ENCODE measurements at places on chromosomes 5 and 9. TPM values are rescaled to one million over a fixed set of nuclear protein-coding genes. Genes with fewer than 3 reads are reported as not detected.

ITGA2 gene
- total RNA-seq: 8.2 TPM

PDE8B gene
- total RNA-seq: not detected

NEUROG1 gene
- not detected for total RNA-seq

SPRY4 gene
- total RNA-seq: 2.6 TPM

TPRN gene
- 1.5 TPM for total RNA-seq

ARSI gene
- 2.3 TPM for total RNA-seq

TRAF1 gene
- 1.6 TPM for total RNA-seq

EQTN gene
- not detected for total RNA-seq

IFNE gene
- total RNA-seq: 4.4 TPM

KLF4 gene
- 4.4 TPM for total RNA-seq

PCDHGA4 gene
- 3.2 TPM for total RNA-seq

OR1L1 gene
- not detected for total RNA-seq

SPATA31E1 gene
- not detected for total RNA-seq

SLCO6A1 gene
- not detected for total RNA-seq

CTSV gene
- 1.9 TPM for total RNA-seq

SH3TC2 gene
- total RNA-seq: 8.7 TPM

SLC6A7 gene
- total RNA-seq: not detected

C6 gene
- 0.59 TPM for total RNA-seq

IRX4 gene
- not detected for total RNA-seq

GTF3C5 gene
- total RNA-seq: 30.9 TPM

SYNPO gene
- total RNA-seq: 0.59 TPM

SH3PXD2B gene
- 38.6 TPM for total RNA-seq

SEMA5A gene
- total RNA-seq: 69.7 TPM

ZNF169 gene
- total RNA-seq: 2.1 TPM

ANKRD34B gene
- total RNA-seq: not detected

Measured in smooth muscle cell of the coronary artery (primary cell).